ENCODE measurements at places on chromosomes 13 and 19. TPM values are rescaled to one million over a fixed set of nuclear protein-coding genes. Genes with fewer than 3 reads are reported as not detected.

- DNase-seq, result no peak
Measured at GRCh38 chr13:51626749-51627148, 42.5 kb downstream of the WDFY2 start.

DNA sequence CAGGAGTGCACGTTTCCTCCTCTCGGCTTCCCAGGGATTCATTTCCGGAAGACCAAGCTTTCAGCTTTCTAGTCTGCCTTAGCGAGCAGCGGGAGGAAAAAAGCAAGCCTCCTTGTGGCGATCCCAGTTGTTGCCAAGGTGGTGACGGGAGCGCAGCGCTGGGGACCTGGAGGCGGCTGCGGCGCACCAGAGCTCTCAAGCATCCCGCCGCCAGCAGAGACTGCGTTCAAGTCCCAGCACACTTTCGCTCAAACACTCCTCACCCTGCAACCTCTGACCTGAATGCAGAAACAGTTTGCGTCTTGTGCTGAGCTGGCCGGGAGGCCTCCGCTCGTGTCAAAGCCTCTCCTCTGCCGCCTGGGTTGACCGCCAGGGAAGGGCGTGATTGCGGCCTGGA is 4.9 kb downstream of the GSX1 start:
- no peak for DNase-seq

Gene F7
- total RNA-seq, result 0.11 TPM

Gene LIG4
- 9.8 TPM for total RNA-seq

DNA sequence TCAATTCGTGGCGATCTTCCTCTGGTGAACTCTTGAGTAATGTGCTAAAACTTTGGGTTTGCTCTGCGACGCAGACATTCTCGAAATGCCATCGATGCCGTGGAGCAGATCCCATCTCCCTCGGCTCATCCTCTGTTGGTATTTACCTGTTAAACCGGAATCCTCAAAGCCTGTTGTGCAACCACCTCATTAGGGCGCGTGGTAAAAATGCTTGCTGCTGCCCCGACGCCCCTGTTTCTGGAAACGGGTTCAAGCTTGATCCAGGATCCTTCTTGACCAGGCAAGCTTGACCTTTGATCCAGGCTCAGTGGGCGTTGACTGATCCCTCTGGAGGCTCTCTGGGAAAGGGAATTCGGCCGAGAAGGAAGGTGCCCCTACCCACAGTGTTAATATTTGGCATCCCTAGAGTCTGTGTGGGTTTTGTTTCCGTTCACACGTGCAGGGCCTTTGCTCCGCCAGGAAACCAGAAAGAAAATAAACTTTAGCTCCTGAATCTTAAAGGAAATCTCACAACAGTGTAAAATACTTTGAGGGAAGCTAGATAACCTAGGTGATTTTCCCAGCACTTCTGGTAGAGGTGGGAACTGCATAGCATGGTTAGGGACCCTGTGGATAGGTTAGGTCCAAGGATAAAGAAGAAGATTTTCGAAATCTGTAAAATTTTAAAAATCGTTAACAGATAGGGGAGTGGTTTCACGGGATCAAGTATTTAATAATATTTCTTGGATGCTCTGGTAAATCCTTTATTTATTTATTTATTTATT is 1.1 kb downstream of the LSM14A start:
- DNase-seq, result peak; percentile 86

Gene ZNF665
- 2.2 TPM for total RNA-seq

Gene ZNF586
- total RNA-seq, result 17.6 TPM

DNA sequence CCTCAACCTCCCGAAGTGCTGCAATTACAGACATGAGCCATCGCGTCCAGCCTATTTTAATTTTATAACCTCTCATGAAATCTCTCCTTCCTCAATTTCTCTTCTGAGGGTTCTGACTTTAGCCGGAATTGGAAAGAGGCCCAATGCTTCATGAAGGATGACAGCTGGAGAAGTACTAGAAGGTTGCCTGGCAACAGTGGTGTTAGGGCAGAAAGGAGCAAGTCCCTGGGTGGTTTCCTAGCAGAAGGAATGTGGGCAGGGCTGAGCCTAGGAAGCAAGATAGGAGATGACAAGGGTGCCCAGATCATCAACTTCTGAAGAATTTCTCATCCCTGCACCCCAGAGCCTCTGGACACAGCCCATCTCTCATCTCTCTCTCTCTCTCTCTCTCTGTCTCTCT is 25.8 kb downstream of the CACNG6 start:
- no peak for DNase-seq

DNA sequence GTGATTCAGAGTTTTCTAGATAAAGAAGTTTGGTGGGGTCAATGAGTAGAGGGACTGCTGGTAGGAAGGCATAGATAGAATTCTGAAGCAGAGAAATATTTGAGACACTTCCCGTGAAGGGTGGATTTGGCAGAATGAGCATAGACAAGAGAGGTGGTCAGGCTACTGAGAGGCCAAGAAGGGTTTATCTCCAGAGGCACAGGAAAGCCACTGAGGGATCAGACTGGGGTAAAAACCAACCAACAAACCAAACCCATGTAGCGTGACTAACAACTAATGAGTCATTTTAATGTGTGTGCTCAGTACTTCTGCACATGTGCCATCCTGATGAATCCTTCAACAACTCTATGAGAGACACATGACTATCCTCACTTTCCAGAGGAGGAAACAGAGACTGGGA is 60.0 kb upstream of the SERP2 start:
- no peak for DNase-seq

Gene ZMYM2
- total RNA-seq, result 70.1 TPM

DNA sequence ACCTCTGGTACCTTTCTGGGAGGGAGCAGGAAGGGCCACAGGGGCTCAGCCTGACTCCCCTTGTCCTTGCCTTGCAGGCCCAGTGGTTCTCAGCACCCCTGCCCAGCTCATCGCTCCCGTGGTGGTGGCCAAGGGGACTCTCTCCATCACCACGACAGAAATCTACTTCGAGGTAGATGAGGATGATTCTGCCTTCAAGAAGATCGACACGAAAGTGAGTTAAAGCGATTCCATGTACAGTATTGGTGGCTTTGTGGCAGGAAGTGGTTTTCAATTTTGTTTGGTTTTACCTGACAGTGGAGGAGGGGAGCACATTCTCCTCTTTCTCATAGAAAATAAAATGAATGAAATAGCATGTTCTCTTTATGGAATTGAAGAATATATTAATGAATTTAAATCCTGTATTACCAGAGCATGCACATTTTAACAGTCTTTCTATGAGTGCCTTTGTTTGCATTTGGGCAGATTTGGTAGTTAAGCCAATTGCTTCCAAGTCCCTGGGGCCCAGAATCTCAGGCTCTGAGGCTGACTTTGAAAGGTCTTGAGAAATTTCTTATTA is 4.1 kb downstream of the MAB21L1 start:
- no peak for DNase-seq

Gene ZNF350
- total RNA-seq, result 11.1 TPM

Gene ZFP28
- 2.1 TPM for total RNA-seq

- DNase-seq, result peak; percentile 91
Measured at GRCh38 chr13:28138756-28139470, 568 bp downstream of the PAN3 start.

GRCh38 chr19:10864538-10864899 is 6.8 kb upstream of the CARM1 start:
- DNase-seq, result peak; percentile 92

Gene PCP2
- total RNA-seq, result not detected

DNA sequence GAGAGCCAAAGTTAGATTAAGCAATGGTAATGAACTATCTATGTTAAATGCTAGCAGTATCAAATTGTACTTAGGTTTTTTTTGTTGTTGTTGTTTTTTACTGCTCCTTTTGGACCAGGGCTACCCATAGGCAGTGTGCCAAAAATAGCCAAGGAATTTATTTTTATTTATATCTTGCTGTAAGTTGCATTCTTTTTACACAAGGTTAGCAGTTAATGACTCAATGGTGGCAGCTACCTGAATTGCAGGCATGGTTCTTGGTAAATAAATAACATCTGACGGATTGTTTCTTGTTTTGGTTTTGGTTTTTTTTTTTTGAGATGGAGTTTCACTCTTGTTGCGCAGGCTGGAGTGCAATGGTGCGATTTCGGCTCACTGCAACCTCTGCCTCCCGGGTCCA is 194.8 kb upstream of the TSC22D1 start:
- no peak for DNase-seq

- DNase-seq, result no peak
Measured at GRCh38 chr13:23432626-23433025, 876 bp downstream of the SACS start.

Gene PEAK3
- total RNA-seq, result 0.72 TPM

DNA sequence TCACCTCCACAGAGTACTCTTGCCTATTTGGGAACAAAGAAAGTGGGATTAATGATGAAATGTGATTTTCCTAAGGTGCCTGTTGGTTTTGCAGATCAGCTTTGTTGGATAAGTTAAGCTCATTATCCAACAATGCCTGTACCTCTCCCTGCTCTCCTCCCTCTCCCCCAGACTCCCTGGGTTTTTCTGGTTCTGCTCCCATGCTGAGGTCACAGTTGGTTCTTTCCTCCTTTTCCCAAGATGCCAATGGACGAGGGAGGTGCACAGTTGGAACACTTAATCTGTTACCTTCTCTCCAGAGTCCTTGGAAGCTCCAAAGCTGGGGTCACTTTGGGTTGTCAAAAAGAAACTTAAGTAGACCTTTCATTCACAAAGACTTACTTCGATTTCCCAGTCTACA is 1.6 kb downstream of the OXGR1 start:
- no peak for DNase-seq

DNA sequence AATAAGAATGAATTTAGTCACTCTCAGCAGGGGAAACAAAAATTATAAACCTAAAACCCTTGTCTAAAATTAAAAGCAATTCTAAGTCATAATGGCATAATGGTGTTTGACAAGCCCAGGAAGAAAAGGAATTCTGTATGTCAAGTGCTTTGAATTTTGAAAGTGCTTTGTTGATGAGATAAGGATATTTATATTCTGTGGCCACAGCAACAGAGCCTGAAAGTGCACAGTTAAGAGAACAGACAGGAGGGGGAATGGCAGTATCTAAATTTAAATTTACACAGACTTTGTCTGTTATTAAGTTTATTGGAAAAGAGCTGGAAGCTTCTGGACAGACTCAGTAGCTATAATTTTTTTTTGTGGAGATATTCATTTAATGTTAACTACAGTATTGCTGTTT is 69.8 kb downstream of the OLFM4 start:
- DNase-seq, result no peak

Gene SLITRK6
- total RNA-seq, result 2.6 TPM

Gene ADAT3
- total RNA-seq, result 14.2 TPM

DNA sequence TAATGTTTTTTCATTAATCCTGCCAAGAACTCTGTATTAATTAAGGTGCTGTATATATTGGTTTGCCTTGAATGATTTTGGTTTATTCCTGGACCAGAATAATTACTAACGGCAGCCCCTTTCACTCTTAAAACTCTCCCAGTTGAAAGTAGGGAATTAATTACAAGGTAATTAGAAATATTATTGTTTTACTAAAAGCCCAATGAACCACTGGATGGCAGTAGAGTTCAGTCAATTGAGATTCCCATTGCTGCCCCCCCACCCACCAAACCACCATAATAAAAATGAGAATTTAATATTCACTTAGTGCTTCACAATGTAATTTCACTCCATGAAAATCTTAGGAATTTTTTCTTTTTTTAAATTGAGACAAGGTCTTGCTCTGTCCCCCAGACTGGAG is 13.7 kb downstream of the WBP4 start:
- DNase-seq, result no peak

- peak; percentile 24 for DNase-seq
Measured at GRCh38 chr13:48123812-48124211, 28.9 kb upstream of the MED4 start.

DNA sequence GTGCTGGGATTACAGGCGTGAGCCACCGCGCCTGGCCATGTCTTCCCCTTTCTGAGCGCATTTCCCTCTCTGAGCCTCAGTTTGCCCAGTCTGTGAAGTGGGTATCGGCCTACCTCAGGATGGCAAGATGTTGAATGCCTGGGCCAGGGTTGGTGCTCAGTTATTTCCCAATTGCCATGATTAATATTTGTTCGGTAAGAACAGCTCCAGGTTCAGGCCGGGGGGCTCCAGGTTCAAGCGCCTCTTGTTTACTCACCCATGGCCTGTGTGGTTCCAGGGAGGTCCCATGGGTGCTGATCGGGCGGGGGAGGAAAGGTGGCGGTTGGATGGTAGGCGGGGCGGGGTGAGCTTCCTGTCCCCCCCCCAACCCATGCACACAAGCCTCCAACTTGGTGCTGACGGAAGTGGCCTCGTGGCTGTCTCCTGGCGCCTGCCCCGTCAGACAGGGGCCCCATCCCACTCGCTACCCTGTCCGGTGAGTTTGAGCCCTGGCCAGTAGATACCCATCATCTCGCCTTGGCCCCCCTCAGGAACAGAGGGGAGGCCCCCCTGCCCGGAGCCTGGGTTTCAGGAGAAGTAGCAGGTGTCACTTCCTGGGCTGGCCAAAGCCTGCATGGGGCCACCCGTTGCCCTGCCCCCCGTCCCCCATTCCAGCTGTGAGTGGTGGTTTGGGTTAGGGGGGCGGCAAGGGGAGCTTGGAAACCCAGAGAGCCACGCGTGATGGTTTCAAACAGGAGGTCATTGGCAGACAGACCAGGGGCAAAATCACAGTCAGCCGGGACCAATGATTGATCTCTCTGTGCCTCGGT is at the start of gene FCHO1:
Gene FCHO1, plus strand, starts transcription at position 375 of the 809 bp plus-strand sequence. CDS start 3,688 bp downstream, outside the sequence.
- peak; percentile 58 for DNase-seq

- DNase-seq, result no peak
Measured at GRCh38 chr13:101116341-101116740, 300.0 kb downstream of the NALCN start.

GRCh38 chr19:45352914-45353796 is 12.6 kb downstream of the KLC3 start:
- no peak for DNase-seq

DNA sequence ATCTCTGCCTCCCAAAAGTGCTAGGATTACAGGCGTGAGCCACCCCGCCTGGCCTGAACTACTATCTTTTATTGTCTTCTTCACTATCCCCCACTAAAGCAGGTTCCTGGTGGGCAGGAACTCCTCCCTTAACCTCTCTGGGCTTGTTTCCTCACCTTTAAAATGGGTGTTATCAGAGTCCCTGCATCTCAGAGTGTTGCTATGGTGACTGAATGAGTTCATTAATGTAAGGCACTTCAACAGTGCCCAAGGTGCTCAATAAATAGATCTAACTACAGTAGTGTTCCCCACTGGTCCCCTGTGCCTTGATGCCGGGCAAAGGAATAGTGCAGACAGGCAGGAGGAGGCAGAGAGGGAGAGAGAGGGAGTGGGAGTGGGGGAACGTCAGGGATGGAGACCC is 20.5 kb downstream of the CCDC97 start:
- no peak for DNase-seq

GRCh38 chr19:39444598-39445195 is 685 bp upstream of the SUPT5H start:
- peak; percentile 25 for DNase-seq

DNA sequence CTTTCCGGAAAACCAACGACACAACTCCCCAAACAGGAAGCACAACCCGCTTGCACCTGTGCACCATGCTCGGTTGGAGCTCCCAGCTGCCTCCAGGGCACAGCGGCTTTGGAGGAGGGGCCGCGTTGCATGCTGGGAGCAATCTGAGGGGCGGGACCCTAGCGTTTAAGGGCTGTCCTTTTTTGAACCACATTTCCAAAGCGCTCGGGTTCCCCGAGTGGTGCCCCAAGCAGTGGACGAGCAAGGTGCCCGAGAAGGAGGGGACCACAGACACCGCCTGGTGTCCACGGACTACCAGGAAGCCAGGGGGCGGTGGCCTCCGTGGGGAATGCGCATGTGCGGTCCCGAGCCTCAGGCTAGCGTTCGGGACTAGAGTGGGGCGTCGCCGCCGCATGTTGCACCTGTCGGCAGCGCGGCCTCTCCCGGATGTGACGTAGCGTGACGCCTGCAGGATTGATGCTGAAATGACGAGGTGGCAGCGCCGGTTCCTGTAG is 11.9 kb upstream of the ZNF57 start:
- no peak for DNase-seq

GRCh38 chr13:26254583-26255111 is 718 bp downstream of the CDK8 start:
- DNase-seq, result peak; percentile 65

GRCh38 chr13:98514288-98514687 is 62.6 kb downstream of the STK24 start:
- DNase-seq, result no peak
